ENCODE measurements at places on chromosomes 12 and 14. TPM values are rescaled to one million over a fixed set of nuclear protein-coding genes. Genes with fewer than 3 reads are reported as not detected.

The CCDC88C gene
- total RNA-seq: 12.4 TPM

The PLEKHG3 gene
- total RNA-seq: 84.1 TPM

DNA sequence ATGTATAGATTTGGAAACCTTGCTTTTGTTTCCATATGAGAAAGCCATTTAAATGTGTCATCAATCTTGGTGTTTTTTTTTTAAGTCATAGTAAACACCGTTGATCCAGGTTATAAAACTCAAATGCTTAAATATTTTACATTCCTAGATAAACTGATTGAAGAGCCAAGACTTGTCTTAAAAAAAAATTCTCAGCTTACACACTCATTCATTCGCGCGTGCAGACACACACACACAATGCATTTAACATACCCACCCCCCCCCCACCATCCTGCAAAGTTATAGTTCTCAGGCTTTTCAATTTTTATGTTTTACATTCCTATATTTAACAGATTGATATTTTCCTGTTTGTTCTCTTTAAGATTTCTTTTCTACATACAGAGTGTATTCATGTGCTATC lies 536.4 kb downstream of the PRKD1 start:
- no peak for DNase-seq

DNA sequence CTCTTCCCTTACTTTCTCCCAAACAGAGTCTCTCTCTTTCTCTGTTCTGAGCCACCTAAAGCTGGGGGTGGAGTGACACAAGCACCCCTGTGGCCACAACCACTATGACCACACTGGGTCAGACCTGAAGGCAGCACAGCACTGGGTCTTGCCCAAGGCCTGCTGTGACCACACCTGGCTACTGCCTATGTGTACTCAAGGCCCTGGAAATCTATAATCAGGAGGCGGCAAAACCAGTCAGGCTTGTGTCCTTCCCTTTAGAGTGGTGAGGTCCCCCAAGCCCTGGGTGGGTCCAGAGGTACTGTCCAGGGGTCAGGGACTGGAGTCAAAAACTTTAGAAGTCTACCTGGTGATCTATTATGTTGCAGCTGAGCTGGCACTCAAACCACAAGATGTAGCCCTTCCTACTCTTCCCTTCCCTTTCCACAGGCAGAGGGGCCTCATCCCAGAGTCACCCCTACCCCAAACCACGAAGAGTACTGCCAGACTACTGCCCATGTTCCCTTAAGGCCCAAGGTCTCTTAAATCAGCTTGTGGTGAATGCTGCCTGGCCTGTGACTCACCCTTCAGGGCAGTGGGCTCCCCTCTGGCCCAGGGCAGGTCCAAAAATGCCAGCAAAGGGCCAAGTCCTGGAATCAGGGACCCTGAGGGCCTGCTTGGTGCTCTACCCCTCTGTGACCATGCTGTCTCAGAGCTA lies 179.8 kb upstream of the DYRK2 start:
- no peak for DNase-seq

DNA sequence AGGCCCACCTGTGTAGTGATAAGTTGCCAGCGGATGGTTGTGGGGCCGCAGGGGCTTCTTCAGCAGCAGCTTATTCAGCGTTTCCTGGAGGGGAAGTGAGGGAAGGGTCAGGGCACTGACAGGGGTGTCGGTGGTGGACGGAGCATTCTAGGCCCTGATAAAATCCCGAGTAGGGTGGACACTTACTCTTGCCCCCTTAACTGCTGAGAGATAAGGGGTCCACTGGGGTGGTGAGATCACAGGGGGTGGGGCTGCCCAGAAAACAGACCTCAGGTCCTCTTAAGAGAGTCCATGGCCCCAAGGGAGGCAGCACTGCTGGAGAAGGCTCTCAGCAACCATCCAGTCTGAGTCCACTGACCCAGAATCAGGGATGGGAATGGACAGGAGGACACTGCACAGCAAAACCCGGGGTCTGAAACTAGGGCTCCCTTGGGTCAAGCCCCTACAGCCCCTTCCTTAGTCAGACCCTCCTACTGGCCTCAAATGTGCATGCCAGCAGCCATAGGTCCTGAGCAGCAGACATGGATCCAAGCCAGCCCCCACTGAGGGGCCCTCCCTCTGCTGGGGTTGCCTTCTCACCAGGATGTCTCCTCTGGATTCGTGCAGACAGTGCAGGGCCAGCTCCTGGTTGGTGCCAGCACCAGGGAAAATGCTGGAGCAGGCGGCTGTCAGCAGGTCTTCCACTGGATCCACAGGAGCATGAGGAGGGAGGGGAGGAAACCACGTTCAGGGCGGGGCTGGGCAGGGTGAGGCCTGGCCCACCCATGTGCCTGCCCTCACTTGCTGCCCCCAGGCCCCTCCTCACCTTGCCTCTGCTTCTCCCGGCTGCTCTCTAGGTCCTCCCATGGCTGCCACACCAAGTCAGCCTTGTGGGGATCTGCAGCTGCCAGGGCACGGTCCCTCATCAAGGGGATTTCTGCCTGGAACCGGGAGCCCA lies 12.1 kb upstream of the PNMA1 start:
- DNase-seq: no peak

DNA sequence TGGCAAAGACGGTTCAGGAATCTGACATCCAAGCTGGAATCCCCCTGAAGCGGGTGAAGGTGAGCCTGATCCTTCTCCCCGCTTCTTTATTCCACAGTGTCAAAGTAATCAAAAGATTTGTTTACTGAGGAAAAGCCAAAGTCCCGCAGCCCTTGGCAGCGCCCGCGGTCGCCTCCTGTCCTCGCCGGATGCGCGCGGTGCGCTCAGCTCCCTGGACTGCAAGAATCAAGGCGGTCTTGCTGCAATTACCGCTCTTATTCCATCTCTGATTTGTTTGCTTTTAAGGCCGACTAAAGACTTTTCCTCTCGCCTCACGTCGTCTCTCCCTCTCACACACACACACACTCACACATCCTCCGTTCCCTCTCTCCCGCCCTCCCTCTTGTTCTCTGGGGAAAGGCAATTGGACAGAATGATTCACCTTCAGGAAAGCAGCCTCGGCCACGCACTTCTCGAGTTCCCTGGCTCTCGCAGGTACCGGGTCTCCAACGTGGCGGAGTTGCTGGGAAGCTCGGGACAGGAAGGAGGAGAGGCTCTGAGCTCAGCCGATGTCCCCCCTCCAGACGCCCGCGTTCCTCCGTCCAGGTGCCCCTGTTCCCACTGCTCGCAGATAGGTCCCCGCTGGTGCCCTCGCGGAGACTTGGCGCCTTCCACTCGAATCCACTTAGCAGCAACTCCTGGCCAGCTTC lies 68.6 kb upstream of the USP15 start:
- peak; percentile 34 for DNase-seq

DNA sequence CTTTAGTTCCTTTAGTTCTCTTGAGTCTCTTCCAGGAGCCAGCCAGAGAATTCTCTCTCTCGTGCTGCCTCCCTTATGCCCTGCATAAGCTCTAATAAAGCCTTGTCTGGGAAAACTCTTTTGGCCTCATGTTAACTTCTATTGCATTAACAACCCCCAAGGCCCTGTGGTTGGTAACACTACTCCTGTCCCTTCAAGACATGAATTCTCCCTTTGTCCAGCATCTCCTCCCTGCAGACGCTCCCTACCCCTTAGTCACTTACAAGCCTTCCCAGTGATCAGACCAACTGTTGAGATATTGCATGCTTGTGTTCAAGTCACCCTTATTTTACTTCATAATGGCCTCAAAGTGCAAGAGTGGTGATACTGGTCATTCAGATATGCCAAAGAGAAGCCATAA lies 12.1 kb downstream of the LTBR start:
- DNase-seq: no peak

DNA sequence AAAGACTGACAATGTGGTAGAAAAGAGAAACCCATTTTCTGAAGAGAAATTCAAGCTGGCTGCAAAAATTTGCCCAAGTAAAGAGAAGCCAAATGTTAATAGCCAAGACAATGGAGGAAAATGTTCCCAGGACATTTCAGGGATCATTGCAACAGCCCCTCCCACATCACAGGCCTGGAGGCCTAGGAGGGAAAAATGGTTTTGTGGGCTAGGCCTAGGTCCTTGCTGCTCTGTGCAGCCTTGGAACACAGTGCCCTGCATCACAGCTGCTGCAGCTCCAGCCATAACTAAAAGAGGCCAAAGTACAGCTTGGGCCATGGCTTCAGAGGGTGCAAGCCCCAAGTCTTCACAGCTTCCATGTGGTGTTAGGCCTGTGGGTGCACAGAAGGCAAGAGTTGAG lies 332.4 kb upstream of the LRIG3 start:
- no peak for DNase-seq

- no peak for DNase-seq
Measured at GRCh38 chr14:24256960-24257359, 6.0 kb downstream of the TGM1 start.

- DNase-seq: peak; percentile 61
Measured at GRCh38 chr14:61462566-61463193, 141.3 kb downstream of the PRKCH start.

Data from astrocyte (in vitro differentiated cells and primary cell).